Panc1 (cell line): ENCODE measurements at places on chromosomes 4 and X. TPM values are rescaled to one million over a fixed set of nuclear protein-coding genes. Genes with fewer than 3 reads are reported as not detected.

GRCh38 chrX:39857780-39858179 lies 240.0 kb downstream of the BCOR start:
- DNase-seq = no peak

- DNase-seq = no peak
Observed at GRCh38 chr4:61320154-61320553, 120.0 kb downstream of the ADGRL3 start.

DNA sequence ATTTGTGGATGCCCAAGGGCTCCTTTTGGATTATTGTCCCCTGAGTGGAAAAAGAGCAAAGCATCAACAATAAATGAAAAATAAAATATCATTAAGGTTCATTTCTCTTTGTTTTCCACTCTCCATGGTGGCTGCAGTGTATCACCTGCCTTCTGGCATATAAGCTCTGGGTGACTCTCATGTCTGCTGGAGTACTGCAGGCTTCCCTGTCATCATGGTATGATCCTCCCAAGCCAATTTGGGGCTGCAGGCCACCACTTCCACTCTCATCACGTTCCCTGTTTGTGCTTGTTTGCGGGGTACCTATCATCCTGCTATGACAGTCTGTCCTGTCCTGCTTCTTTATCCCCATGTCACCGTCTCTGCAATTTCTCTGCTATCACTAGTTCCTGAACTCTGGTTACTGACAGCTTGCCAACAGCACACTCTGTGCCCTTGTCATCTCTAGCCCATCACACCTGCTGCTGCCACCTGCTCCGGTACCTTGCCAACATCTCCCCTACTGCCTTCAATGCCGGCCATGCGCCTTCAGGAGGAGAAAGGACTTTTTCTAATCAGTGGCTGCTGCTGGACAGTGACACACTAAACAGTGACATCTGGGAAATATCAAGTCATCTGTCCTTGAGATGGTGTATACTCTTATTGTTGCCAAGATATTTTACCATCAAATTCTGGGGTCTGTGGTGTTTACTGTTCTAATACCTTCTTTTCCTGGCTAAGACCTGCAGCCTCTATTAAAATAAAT lies 23.0 kb upstream of the FGF5 start:
- DNase-seq = no peak

DNA sequence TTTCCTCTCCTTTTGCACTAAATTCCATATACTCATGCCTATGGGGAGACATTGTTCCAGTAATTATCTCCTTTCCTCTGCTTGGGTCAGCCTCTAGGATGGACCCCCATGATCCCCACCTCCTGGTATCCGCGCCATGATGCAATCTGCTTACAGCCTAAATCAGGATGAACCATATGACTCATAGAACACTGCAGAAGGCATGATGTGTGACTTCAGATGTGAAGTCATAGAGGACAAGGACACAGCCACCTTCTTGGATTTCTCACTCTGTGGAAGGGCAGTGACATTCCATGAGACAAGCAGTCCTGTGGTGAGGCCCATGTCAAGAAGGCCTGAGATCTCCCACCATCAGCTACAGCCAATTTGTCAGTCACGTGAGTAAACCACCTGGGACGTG lies 9.0 kb upstream of the TMEM144 start:
- no peak for DNase-seq

GRCh38 chrX:41921492-41922430 lies 1.6 kb downstream of the CASK start:
- DNase-seq = no peak

DNA sequence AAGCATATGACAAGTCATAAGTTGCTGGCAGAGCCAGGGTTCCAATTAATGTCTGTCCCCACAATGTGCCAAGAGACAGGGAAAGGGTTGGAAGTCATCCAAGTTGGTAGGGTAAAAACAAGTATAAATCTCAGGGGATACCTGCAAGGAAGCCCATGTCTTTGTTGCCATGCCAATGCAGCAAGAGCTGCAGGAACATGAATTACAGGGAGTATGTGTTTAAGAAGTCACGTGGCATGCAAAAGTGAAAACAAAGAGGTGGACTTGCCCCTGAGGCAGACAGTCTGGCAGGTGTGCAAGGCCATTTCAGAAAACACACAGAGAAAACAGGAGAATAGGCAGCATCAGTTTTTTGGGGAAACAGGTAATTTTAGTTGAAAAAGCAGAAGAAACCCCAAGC lies 29.4 kb downstream of the C4orf51 start:
- DNase-seq = no peak

- no peak for DNase-seq
Observed at GRCh38 chr4:104385713-104386112, 109.0 kb downstream of the CXXC4 start.

DNA sequence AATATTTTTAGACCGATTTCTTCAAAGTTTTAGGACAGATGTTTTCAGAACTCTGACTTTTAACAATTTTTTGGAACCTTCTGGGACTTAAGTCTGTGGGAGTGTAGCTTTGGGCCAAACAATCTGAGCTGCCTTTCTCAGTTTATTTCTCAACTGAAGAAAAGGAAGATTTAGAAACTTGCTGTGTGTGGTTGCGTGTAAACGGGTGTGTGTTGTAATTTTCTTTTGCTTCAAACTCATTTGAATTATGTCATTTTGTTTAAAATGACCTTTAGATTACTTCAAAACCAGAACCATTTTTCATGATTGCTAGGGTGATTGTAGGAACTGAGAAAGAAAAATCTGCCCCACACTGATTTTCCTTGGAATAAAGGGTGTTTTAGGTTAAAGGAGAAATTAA lies 577.7 kb upstream of the GALNTL6 start:
- no peak for DNase-seq

DNA sequence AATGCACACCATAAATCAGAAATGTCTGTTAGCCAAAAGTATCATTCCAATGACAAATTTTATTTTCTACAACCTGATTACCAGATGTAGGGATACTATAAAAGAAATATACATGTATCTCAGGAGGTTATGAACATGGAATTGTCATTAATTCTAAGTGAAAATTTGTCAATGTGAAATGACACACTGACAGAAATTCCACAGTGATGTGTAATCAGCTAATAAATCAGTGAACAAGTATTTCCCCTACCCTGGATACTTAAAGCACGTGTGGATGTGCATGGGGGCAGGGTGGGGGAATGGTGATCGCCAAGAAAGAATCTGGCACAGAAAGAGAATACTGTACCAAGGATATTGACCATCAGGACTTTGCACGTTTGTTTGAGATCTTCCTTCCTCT lies 123.6 kb downstream of the SH3RF1 start:
- DNase-seq = peak; percentile 30

Gene ETDA
- not detected for total RNA-seq
